ENCODE measurements at places on chromosomes 11 and 22.

DNA sequence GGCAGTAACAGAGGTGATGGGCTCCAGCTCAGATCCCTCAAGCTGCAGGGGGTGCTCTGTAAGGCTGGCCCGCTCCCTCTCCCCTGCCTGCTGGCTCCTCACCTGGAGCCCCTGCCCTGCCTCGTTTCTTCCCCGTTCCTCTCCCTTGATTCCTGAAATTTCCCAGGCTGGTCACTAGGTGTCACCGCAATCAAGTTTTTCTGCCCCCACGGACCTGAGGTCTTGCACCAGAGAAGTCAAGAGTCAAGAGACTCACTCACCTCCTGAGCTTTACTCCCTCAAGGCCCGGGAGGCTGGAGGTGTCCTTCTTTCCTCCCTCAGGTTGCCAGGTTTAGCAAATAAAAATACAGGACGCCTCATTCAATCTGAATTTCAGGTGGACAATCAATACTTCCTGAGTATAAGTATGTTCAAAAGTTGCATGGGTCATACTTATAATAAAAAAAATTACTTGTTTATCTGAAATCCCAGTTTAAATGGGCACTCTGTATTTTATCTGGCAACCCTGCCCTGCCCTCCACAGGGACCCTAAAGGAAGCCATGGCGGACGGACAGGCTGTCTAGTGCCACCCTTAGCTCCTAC, 69.2 kb downstream of the SCUBE1 start:
- DNase-seq = no peak

DNA sequence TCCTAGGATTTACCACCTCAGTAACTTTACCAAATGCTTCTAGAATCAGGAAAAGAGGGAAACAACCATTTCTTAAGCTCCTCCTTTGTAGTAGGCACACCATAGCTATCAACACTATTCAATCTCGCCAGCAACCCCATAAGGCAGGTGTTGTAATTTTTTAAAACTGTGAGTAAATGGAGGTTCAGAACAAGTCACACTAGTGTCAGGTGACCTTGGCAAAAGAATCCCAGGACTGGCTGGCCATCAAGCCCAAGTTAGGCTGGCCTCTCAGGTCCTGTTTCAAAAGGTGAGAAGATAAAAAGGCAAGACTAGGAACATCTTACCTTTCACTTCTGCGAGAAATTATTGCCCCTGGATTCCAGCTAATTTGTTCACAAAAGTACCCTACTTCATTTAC, 713 bp downstream of the TOP3B start:
- no peak for DNase-seq

DNA sequence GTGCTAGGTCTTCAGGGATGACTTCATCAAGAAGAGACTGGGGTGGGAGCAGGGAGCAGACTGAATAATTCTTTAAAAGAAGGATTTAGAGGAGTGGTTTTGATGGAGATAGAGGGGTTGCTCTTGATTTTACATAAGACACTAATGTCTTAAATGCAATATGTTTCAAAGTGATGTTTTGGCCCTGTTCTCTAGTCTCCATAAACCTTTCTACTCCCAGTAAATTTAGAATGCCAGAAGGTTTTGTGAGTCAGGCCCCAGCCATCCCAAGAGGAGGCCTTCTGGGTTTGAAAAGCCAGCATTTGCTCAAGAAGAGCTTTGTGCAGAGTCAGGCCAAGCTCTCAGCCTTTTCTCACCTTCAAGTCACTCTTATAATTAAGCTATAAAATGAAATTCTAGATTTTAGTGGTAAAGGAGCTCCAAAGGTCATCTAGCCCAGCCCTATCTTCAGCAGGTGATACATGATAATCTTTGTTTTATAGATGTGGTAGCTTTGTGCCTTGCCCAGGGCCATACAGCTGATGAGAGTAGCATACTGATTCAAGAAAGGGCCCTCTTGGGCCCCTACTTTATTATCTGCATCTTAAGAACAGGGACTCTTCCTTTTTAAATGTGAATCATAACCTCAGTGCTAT, 122.8 kb upstream of the MTNR1B start:
- no peak for DNase-seq

GRCh38 chr11:77672264-77672663, 34.7 kb upstream of the CLNS1A start:
- DNase-seq = peak; percentile 78

- no peak for DNase-seq
These were observed 169.9 kb downstream of the CTTN start for GRCh38 chr11:70568035-70568813.

- no peak for DNase-seq
These were observed 347.2 kb downstream of the TTC28 start for GRCh38 chr22:28332410-28332809.

DNA sequence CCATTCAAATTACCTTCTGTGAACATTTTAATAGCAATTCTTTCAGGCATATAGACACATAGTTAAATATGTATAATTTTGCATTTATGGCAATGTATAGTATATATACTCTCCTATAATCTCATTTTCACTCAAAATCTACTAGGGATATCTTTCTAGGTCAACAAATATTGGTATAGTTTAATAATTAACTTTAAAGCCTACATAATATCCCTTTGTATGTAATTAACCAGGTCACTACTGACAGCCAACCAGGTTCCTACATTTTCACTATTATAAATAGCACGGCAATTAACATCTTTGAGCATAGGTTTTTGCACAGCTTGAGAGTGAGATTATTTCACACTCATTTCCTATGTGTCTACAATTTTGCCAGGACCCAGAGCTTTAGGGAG, 15.8 kb downstream of the OR2AG2 start:
- no peak for DNase-seq

- DNase-seq = no peak
These were observed 38.0 kb upstream of the APLNR start for GRCh38 chr11:57274904-57275498.

- no peak for DNase-seq
These were observed 29.8 kb upstream of the OR56B4 start for GRCh38 chr11:6077723-6078122.

DNA sequence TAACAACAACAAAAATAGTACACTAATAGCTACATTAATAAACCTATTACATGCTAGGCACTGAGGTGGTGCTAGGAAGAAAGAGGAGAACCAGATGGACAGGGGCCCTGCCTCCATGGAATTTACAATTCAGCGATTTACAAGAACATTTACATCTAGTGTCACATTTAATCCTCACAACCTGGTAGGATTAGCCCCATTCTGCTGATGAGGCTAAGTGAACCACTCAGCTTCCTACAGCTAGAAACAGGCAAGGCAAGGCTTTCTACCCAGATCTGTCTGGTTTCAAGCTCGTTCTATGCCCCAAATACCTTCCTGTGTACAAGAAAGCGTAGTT, 368.4 kb downstream of the BUD13 start:
- DNase-seq = no peak

DNA sequence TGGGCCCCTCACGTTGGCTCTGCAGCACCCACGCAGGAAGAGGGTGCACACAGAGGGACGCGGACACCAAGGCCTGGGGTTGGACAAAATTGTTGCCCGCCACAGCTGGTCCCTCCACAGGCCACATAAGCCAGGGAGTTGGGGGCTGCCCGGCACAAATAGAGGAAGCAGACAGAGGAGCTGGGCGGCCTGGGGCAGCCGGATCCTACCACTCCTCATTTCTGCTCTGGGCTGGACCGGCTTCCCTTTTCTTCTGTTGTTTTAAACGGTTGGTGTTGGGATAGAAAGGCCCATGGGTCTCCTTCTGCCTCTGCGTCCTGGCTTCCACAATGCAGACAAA, 36.4 kb upstream of the LINC01488 start:
- no peak for DNase-seq

DNA sequence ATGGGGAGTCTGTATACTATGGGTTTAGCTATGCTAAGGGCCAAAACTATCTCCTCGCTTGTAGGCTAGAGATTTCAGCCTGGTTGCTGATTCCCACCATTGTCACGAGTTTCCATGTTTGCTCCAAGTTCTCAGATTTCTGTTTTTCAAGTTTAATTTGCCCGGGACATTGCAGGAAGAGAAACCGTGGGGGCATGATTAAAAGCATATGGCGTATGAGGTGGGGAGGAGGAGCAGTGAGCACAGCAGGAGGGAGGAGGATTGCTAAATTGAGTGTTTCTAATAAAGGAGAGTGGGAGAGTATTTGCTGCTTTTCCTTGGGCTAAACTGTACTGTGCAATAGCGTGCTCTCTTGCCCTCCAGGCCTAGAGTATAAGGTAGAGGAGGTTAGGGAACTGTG, 558.4 kb downstream of the METTL15 start:
- no peak for DNase-seq

GRCh38 chr11:98296091-98296880, 724.5 kb upstream of the CNTN5 start:
- no peak for DNase-seq

- DNase-seq = peak; percentile 55
These were observed 386.3 kb downstream of the AASDHPPT start for GRCh38 chr11:106463796-106464201.

GRCh38 chr22:23530766-23531282, 49.3 kb downstream of the IGLL1 start:
- DNase-seq = no peak

- no peak for DNase-seq
These were observed 7.6 kb upstream of the MUC15 start for GRCh38 chr11:26579683-26580082.

GRCh38 chr11:105381941-105382340, 227.9 kb upstream of the GRIA4 start:
- DNase-seq = no peak

- no peak for DNase-seq
These were observed 154.0 kb downstream of the MN1 start for GRCh38 chr22:27647540-27647939.

DNA sequence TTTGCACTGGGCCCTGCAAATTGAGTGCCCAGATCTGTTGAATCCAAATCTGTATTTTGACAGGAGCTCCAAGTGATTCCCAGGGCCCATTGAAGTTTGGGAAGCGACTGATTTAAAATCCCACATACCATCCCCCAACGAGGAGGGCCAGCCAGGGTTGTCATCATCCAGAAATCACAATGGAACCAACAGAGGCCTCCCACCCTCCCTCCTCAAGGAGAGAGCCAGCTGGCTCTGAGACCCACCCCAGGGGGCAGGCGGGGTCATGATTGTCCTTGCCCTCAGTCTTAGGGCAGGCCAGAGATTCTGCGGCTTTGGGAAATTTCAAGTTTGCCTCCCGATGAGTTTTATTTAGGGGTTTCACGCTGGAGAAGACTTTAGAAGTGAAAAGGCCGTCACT, 358.2 kb downstream of the MN1 start:
- no peak for DNase-seq

DNA sequence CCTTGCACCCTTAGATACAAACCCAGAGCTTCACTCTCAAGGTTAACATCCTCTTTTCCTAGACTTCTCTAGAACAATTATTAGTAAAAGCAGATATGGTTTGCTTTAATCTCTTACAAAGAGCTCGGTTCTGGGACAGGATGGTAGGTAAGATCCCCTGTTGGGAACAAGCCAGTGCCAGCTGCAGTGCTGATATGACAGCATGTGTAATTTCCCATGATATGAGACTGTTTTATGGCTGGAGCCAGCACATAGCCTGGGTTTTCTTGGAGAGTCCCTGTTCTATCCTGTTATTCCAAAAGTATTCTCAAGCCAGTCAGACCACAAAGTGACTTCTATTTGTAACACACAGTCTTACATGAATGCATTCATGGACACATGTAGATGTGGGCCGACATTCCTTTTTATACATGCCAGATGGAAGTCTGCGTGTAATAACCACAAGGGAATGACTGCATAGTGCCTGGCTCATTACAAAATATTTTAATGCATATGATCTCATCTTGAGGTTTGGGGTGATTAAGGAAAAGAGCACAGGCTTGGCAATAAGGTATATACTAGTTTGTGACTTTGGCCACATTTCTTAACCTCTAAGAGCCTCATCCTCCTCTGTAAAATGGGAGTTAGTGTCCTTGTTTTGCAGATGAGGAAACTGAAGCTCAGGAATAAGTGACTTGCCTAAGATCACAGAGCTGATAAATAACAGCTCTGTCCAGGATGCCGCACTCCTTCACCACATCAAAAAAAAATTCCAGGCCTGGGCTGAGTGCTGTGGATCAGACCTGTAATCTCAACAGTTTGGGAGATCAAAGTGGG, 21.8 kb downstream of the CLMP start:
- DNase-seq = peak; percentile 98

All from non-pigmented ciliary epithelial cell (primary cell).